ENCODE measurements at places on chromosomes 1 and 21.
A peak's percentile ranks its signal among the peaks of the same experiment; 100 is the strongest.

GRCh38 chr1:58363585-58363984 is 182.9 kb downstream of the OMA1 start:
- DNase-seq, result no peak

GRCh38 chr1:75588779-75589475 is 22.0 kb downstream of the SLC44A5 start:
- no peak for DNase-seq

- peak; percentile 76 for DNase-seq
Observed at GRCh38 chr1:94926126-94926914, 590 bp downstream of the CNN3 start.

GRCh38 chr1:190095596-190095995 is 382.1 kb downstream of the BRINP3 start:
- no peak for DNase-seq

DNA sequence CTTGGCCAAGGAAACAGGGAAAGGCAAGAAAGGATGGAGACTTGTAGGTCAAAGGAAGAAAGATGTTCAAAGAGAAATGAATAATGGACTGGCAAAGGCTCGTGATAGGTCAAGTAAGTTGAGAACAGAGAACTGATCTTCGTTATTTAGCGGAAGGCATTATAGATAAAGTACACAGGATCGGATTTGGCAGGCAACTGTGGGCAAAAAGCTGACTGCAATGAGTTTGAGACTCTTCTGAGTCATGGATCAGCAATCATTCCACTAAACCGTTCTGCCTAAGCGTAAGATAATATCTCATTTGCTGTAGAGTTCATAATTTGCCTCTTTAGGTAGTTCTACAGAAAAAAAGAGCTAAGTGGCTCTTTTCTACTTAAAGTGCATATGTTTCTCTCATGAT is 34.1 kb downstream of the KRTAP21-3 start:
- no peak for DNase-seq
